ENCODE measurements at places on chromosomes 4 and X.
A peak's percentile ranks its signal among the peaks of the same experiment; 100 is the strongest.

GRCh38 chrX:19746919-19747651 lies 140.3 kb downstream of the SH3KBP1 start:
- DNase-seq, result no peak

GRCh38 chrX:43969504-43970501 lies 3.4 kb downstream of the NDP start:
- no peak for DNase-seq

GRCh38 chr4:42579903-42580302 lies 77.0 kb downstream of the ATP8A1 start:
- no peak for DNase-seq

- DNase-seq, result no peak
Observed at GRCh38 chr4:4888695-4889094, 29.2 kb downstream of the MSX1 start.

DNA sequence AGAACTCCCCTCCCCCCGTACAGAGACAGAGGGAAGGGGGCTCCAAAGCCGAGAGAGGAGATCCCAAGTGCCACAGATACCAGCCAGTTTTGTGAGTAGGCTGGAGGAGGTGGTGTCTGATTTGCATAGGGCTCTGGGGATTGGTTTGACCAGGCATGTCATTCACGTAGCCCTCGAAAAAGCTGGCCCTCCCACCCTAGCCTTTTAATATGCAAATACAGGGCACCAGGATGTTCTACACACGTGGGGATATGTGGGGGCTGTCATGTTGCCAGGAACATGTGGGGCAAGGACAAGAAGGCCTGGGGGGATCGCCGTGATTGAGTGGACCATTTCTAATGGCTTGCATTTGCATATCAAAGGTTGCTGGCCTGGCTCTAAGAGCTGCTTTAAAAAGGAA lies 272.9 kb downstream of the PPP1R2C start:
- DNase-seq, result no peak

GRCh38 chr4:109078724-109079123 lies 223.7 kb downstream of the COL25A1 start:
- no peak for DNase-seq

- peak; percentile 65 for DNase-seq
Observed at GRCh38 chrX:68822641-68823410, 6.0 kb upstream of the EFNB1 start.

GRCh38 chr4:76641351-76641750 lies 206.3 kb downstream of the SHROOM3 start:
- no peak for DNase-seq

DNA sequence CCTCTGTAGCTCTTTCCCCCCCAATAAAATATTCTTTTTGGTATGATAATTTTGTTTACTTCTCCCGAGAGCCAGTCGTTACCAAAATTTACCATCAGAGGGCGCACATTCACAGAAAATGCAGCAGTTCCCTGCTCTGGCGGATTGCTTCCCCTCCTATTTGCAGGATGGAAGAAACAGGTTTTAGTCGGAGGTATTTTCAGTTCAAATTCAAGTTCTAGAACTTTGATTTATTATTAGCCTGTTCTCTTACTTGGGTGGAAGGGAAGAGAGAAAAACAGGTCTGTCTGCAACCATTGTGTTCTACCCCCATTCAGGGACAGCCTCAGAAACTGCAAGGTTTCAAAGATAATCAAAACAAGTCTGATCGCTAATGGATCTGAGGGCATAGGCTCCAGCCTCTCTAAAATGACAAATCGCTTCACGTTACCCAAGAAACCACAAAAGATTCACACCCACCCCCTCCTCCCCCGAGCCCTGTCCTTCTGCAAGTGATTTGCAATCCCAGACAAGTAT lies 263.8 kb upstream of the RPS6KA3 start:
- peak; percentile 87 for DNase-seq

DNA sequence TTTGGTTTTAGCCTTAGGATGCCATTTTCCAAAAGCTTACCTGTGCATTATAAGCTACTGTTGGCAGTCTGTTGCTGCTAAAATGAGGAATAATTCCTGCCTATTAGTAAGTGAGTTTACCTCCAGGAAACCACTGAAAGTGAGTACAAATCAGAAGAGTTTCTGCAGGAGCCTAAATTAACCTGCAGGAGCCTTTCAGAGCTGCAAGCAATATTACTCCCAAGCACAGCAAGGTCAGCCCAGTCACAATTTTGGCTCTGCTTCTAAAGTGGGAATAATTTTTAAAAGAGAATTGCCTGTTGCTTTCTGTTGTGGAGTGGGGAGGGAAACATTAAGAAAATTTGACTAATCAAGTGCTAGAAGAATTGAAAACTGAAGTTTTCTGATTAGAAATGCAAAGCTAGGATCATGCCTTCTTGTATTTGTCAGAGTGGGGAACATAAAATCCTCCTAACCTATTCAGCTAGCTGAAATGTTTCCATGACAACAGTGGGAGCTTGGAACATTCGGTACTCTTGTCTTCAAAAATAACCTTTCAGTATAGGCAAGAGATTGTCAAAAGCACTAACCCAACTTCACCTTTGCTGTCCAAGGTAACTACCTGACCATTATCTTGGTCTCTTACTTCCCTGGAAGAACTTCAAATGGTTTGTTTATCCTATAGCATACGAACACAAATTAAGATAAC lies 193.2 kb downstream of the COMMD8 start:
- no peak for DNase-seq

DNA sequence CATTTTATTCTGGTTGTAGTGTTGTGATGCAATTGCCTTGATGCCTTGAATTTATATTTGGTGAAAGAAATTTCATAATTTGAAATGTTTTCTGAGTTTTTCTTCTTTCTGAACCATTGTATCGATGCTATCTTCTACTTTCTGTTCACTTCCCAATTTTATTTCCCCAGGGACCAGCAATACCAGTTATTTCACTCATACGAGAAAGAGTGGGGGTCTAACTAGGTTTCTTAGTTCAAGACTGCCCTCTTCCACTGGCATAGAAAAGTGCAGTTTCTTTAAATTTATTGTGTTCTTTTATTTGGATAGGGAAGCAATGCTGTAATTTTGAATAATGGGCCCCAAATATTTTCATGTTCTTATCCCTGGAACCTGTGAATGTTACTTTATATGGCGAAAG lies 544.0 kb upstream of the ADGRL3 start:
- DNase-seq, result no peak

DNA sequence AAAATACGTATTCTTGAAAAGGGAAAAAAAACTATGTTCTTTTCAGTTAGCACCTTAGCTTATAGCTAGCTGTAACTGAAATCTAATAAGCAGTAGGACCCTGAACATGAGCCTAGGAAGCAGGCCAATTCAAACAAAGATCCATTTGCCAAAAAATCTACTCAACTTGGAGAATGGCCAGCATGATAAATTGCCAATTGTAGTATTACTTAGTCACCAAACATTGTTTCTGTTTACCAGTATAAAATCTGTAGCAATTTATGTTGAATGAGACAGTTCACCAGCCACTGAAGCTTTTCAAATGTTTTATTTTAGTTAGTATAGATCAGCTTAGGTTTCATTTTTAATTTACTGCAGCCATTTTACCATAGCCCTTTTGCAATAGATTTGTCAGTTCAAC lies 323.6 kb upstream of the DIPK2B start:
- no peak for DNase-seq

DNA sequence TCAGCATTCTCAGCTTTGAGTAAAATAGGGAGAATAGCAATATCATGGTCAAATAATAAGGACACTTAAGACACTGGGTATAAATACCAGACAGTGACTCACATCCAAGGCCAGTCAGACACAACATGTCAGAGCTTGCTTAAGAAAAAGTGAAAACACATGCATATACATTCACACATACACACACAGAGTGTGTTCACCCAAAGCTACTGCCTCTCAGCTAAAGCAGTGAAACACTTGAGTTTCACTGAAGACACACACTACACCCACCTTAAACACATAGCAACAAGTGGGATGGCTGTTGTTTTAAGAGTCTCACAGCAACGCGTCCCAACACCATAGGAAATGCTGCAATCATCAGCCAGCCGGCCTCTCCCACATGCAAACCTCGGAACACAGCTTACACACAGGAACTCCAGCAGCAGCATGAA lies 14.4 kb downstream of the SHROOM4 start:
- no peak for DNase-seq

DNA sequence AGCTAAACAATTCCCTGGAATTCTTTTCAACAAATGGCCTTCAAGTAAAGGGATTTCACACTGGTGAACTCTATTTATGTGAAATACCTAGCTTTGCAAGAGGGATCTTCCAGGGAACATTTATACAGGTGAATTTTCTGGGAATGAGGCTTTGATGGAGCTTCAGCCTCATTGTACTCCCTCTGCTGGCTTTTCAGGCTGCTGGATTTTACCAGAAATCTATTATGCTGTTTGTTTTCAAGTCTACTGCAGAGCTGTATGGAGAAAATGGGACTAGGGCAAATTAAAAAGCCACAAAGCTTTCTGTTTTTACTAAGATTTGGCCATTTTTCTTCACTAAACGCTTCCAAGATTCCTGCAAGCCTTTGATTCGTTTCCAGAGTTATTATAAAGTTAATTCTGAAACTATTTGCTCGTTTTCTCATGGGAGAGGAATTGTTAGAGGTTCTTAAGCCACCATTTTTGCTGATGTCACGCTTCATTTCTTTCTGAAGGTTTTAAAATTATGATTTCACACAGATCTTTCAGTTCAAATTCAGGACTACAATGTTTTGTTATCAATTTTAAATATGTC lies 31.6 kb downstream of the KDM6A start:
- DNase-seq, result no peak

DNA sequence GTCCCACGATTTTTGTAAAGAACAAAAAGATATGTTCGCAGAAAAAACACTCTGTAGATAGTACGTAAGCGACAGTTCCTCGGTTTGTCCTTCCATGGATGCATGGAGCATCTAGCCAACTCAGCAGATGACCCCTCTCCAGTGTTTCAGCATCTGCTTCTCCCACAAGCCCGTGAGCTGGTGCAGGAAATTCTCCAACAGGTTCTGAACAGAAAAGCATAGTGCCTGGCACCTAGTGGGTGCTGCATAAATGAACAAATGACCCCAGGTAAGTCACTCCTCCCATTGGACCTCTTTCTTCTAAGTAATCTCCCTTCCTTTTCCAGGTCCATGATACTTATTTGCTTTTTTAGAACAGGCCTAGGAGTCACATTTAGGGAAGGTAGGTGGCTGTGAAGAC lies 966 bp upstream of the KIAA0232 start:
- DNase-seq, result no peak

Measured in Karpas-422 (cell line).